ENCODE measurements at places on chromosomes 3 and 15.

- no peak for DNase-seq
Measured at GRCh38 chr3:79183496-79183895, 584.3 kb downstream of the ROBO1 start.

DNA sequence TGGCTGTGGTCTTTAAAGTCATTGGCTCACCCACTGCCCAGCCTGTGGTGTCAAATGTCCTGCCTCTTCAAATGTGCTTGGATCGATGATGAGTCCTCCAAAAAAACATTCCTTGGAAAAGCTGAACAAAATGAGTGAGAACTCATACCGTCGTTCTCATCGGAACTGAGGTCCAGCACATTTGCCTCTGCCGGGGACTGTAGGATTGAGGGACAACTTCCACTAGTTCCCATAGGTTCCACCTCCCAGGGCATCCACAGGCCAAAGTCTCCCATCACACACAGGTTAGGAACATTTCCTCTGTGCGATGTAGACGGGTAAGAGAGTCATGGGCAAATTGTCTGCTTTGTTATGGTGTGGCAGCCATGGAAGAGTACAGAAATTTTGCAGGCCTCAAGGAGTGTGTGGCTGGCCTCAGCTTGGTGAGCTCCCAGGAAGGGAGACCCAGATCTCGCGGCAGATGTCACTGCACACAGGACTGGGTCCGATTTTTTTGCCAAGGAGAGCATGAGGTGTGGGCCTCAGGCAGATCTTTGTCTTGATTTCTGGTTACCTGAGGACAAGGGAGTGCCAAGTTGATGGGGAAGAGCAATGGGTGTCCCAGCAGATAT is 115.7 kb downstream of the SNRPN start:
- DNase-seq, result no peak

DNA sequence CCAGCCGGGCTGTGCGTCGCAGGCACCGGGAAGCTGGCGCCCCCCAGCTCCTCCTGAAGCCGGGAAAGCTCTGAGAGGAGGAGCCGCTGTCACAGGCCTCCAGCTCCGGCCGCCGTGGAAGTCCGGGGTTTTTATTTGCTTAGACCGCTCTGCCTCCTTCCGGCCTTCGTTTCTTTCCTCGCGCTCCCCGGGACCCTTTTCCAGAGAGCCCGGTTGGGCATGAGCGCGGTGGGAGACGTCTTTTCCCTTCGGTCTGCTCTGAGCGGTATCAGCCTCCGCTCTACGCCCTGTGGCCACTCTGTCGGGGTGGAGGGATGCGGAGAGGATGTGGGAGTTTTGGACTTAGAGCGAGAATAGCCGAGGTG is 559 bp downstream of the SENP5 start:
- no peak for DNase-seq

GRCh38 chr15:21260966-21261395 is 179.3 kb downstream of the POTEB3 start:
- no peak for DNase-seq

DNA sequence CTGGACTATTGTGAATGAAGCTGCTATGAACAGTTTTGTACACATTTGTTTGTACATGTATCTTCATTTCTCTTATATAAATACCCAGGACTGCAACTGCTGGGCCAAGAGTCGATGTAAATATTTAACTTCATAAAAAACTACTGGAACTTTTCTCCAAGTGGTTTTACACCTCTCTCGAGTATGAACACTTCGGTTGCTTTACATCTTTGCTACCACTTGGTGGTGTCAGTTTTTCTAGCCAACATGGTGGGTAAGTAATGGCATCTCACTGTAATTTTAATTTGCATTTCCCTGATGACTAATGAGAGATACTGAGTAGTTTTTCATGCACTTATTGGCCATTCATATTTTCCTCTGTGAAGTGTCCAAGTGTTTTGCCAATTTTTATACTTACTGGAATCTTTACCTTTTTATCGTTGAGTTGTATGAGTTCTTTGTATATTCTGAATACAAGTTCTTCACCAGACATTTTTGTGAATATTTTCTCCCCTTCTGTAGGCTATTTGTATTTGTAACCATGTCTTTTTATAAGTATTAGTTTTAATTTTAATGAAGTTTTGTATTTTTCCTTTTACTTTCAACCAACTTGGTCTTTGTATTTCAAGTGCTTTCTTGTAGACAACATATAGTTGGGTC is 44.4 kb downstream of the PCOLCE2 start:
- no peak for DNase-seq

GRCh38 chr3:99084156-99084555 is 182.7 kb upstream of the DCBLD2 start:
- no peak for DNase-seq

GRCh38 chr3:186477876-186478275 is 66.3 kb downstream of the CRYGS start:
- DNase-seq, result no peak

- no peak for DNase-seq
Measured at GRCh38 chr15:29788433-29789034, 33.7 kb downstream of the TJP1 start.

GRCh38 chr3:71109241-71109976 is 474.1 kb downstream of the FOXP1 start:
- DNase-seq, result no peak

- no peak for DNase-seq
Measured at GRCh38 chr15:45641374-45641781, 6.5 kb downstream of the SQOR start.

DNA sequence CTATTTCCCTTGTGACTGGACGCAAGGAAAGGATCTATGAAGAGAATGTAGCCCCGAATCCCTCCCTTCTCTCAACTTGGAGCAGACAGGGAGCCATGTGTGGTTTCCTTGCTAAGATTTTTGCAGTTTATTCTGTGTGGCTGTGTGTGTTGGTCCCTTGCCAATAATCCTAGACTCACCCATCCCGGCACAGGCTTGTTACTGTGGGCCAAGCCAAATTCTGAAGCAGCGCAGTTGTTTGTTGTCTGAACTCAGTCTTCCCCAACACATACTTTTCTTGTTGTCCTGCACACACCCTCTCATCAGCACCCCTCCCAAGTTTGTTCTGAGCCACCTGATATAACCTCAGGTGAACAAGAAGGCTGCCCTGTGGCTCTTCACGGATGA is 193.3 kb upstream of the CTDSPL start:
- DNase-seq, result no peak

GRCh38 chr3:119315600-119316312 is 21.6 kb downstream of the ARHGAP31 start:
- DNase-seq, result no peak

- no peak for DNase-seq
Measured at GRCh38 chr3:30661098-30661873, 54.9 kb downstream of the TGFBR2 start.

DNA sequence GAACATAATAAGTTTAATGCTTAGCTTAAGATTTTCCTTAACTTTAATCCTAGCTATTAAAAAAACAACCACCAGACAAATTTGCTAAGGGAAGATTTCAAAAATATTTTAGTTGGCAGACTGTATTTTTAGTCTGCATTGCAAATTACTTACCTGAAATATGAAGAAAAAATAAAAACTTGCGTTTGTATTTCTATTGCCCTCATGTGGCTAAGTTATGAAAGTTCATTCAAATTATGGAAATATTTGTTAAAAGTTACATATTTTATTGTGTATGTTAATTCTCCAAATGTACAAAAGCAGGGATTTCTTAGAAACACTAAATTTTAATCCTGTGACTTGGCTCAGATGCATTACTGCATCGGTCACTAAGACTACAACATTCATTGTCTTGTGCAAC is 15.0 kb downstream of the GTF2A2 start:
- no peak for DNase-seq

GRCh38 chr3:44000586-44000985 is 241.1 kb upstream of the TOPAZ1 start:
- DNase-seq, result no peak

- DNase-seq, result no peak
Measured at GRCh38 chr3:12452361-12453330, 31.6 kb upstream of the TSEN2 start.

DNA sequence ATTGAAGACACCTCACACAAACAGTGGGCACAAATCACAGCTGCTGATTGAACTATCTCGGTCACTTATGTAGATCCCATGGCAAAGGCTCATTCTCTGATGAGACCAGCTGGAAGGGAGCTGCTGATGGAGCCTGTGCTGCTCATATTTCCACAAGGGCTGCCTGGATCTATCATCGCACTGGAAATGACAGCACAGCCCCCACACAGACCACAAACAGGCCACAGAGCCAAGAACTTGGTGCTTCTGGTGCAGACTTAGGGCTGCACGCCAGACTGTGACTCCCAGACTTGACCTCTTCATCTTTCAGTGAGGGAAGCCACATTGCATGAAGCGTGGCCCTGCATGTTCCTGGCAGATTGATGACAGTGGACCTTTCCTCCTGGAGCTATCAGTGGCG is 197.6 kb downstream of the MINAR1 start:
- no peak for DNase-seq

GRCh38 chr3:112143689-112144088 is 10.6 kb upstream of the GCSAM start:
- no peak for DNase-seq

DNA sequence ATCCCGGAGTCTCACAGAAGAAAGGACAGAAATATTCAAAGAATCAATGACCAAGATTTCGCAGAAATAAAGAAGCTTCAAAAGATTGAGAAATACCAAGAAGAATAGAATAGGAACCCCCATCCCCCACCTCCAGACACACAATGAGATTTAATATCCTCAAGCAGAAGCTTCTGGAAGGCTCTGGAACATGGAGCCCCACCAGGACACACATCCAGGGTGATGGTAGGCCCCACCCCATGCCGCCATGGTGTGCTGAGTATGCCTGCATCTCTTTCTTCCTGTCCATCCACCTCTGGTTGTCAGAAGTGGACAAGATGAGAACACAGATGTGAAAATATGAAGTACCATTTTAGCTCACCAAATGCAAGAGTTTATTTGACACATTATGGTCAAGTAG is 19.3 kb downstream of the PRR23E start:
- no peak for DNase-seq

DNA sequence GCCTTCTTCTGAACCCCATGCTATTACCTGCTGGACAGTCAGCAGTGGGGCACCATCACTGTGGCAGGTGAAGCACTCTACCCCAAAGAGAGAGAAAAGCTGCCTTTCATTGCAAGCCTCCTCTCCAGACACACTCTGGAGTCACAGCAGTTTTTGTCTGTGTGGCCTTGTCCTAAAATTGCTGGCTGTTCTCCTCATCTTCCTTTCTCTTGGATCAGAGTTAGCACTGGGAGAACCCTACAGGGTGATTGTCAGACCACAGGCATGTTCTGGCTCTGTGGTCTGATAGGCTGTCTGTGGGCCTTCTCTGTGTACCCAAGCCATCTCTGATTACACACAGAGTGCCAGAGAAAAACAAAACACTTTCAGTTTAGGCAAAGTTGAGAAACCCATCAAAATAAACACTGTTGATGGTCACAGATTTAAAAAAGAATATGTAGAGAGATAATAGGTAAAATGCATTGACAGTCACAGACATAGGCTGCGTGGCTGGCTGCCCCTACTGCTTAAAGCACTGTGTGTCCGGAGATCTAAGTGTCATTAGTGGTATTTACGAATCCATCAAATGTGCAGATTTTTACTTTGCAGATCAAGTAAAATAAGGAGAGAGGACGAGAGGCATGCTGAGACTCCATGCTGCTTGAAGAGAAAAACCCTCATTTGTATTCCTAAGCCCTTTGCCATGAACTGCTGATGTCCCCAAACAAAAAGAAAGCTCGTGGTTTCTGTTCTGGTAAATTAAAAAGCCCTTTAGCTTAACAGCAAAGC is 689.9 kb downstream of the TUSC7 start:
- DNase-seq, result no peak

- peak; percentile 8 for DNase-seq
Measured at GRCh38 chr3:134794950-134795745, at the start of gene EPHB1. Gene EPHB1 (plus strand): TSS chr3:134795260.

DNA sequence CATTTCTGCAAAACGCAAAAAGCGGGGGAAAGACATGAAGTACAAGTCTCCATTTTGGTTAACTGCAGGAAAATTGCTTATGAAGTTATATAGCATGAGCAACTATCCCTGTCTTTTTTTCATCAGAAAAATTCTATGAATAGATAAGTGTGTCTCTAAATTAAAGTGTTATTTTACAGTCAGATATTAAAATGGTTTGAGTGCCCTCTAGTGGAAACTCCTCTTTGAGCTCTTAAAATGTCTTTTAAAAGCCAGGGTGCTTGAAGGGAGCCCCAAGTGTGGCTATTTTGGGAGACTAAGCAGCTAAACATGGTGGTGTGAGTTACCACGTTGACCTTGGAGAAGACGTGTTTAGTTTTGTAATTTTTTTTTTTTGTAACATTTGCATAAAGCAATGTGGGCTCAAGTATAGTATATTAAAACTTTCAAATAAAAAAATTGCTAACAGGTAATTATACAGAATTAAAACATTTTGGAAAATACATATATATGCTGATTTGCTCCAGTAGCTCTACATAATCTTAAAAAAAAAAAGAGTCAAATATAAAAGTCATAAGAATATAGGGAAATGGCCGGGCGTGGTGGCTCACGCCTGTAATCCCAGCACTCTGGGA is 77.2 kb downstream of the PPP2R3A start:
- no peak for DNase-seq

DNA sequence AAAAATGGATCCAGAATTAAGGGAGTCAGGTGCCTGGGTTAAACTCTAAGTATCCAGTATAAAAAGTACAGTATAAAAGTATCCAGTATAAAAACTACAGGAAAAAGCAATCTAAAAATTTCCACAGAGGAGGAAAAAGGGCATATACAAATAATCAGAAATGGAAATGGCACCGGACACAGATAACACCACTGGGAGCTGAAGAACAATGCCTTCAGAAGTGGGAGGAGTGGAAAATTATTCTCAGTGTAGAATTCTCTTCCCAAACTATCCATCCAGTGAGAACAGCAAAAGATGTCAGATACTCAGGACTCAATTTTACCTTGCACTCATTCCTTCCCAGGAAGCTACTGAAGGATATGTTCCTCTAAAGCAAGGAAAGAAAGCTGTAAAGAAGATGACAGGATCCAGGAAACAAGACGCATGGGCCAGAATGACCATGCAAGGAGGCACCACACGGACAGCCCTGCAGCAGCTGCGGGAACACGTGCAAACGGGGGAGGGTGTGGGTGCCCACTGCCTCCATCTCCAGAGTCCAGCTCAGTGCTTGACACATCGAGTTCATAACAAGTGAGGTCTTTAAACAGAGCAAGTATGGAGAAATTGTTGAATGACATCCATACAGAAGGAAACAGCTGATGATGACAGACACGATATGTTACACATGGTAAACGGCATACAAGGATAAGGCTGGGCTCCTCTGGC is 68.5 kb downstream of the CHSY1 start:
- DNase-seq, result no peak

GRCh38 chr15:85865070-85865684 is 70.5 kb upstream of the KLHL25 start:
- DNase-seq, result no peak

GRCh38 chr3:32421991-32422859 is 30.6 kb downstream of the CMTM7 start:
- DNase-seq, result no peak

DNA sequence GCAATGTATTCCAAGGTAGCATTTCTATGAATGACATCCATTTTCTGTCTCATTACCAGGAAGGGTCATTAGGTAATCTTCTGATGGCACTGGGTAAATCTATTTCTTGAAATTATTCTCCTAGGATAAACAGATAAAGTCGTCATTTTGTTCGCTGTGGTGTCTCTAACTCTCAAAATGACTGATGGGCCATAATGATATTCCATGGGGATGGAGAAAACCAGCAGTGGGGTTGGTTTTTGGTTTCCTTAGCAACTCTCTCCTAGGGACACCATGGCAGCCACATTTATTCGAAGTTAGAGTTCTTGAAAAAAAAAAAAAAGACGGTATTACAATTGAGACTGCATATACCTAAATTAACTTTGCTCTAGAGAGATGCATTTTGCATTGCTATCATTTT is 231.3 kb upstream of the SLCO3A1 start:
- DNase-seq, result no peak

Measured in stimulated activated CD4-positive, alpha-beta T cell treated with anti-CD3 and anti-CD28 coated beads, TNF-alpha, amount 100 ng/mL, for 4 hours (primary cell).